ENCODE measurements at places on chromosomes 16 and 17. TPM values are rescaled to one million over a fixed set of nuclear protein-coding genes. Genes with fewer than 3 reads are reported as not detected.

The LCMT1 gene
- total RNA-seq, result 33.7 TPM

The ABCC11 gene
- not detected for total RNA-seq

DNA sequence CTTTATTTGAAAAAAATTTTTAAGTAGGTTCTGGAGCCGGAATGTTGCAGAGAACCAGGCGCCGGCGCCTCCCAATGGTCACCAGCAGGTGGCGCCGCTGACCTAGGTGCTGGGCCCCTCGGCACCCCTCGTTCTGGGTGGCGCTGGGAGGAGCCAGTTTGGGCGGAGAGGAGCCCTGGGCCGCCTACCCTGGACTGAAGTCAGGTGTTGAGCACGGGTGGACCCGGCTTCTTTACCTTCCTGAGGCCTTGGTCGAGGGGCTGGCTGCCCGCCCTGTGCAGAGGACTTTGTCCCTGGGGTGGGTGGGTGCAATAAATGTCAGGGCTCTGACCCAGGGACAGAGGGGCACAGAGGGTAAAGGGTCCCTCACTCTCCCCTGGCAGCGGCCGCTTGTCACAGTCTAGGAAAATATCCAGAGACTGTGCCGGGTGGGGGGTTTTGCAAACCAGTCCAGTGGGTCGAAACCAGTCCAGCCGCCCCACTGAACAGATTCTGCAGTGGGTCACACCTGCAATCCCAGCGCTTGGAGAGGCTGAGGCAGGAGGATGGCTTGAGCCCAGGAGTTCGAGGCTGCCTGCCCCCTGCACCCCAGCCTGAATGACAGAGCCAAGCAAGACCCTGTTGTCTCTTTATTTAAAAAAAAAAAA lies 30.1 kb upstream of the TNFRSF13B start:
- DNase-seq, result peak; percentile 54

- DNase-seq, result peak; percentile 45
Measured at GRCh38 chr16:47019568-47019967, 46.1 kb upstream of the DNAJA2 start.

GRCh38 chr16:50395763-50396710 lies 27.2 kb upstream of the BRD7 start:
- no peak for DNase-seq

- DNase-seq, result no peak
Measured at GRCh38 chr17:63950940-63951907, 19.1 kb upstream of the CD79B start.

GRCh38 chr16:19700319-19700781 lies 17.7 kb downstream of the KNOP1 start:
- peak; percentile 43 for DNase-seq

- DNase-seq, result no peak
Measured at GRCh38 chr16:55706739-55707384, 51.1 kb downstream of the SLC6A2 start.

DNA sequence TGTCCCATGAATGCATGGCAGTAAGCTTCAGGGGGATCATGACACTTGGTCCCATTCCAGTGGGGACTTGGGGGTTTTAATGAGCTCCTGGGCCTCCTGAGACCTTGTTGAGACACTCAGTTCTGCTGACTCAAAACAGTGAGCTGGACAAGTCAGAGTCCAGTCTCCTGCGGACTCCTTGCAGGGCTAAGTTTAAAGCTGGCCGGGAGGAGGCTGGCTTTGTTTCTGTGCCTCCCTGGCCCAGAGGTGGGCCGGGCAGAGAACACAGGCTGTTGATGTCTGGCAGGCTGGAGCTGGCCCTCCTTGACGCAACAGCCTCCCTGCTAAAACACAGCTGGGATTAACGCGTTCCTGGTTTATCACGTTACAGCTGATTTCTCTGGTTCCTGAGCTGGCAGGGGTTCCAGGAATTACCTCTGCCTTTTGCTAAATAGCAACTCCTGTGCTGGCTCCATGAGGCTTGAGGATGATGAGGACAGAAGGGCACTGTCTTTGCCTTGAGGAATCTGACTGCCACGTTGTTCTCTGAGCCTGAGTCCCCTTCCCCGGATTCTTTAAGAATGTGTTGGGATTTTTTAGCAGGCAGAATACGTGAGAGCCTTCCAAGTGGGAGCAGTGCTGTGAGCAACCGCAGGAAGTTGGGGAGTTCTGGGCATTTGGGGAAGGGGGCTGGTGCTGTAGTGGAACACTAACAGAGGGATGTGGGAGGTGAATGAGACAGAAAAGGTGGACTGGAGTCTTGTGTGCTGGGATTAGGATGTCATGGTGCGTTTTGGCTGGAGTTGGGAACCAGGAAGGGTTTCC lies 2.0 kb downstream of the GPT2 start:
- DNase-seq, result no peak

GRCh38 chr16:14641926-14642325 lies 9.2 kb downstream of the BFAR start:
- DNase-seq, result no peak

Measured in RPMI7951 (cell line).